ENCODE measurements at places on chromosomes 7 and 10.

DNA sequence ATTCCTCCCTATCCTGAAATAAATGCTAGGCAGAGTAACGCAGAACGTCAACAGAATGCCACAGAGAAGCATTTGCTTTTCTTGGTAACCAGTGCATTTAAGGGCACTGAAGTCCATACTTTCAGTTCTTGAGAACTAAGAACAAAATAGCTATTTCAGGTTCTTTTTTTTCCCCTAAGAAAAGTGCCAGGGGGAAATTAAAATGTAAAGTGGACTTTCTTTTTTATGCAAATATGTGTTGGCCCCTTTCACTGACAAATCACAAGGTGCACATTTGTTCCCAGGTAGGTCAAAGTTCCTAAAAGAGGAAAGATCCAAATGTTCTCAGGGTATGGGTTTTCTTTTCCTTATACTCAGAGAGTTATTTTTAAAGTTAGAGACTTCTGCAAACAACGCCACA is 151.5 kb downstream of the HPSE2 start:
- DNase-seq, result no peak

- no peak for DNase-seq
These were observed 47.4 kb downstream of the ALOX5 start for GRCh38 chr10:45421221-45422097.

DNA sequence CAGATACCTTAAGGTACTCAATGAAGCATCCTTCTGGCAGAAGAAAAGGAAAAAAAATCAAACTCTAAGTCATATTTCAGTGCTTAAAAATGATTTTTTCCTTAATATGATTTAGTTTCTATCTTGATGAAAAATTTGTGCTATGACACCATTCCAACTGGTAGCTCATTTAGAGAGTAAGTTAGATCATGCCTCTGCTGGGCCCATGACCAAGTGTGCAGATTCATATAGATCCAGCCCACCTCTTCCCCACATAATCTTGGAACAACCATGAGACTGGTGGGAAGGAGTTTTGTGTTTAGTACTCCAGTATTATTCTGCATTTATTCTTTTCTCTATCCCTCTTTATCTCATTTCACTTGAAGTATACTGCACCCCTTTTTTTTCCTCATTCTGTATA is 908.3 kb downstream of the KCNMA1 start:
- no peak for DNase-seq

DNA sequence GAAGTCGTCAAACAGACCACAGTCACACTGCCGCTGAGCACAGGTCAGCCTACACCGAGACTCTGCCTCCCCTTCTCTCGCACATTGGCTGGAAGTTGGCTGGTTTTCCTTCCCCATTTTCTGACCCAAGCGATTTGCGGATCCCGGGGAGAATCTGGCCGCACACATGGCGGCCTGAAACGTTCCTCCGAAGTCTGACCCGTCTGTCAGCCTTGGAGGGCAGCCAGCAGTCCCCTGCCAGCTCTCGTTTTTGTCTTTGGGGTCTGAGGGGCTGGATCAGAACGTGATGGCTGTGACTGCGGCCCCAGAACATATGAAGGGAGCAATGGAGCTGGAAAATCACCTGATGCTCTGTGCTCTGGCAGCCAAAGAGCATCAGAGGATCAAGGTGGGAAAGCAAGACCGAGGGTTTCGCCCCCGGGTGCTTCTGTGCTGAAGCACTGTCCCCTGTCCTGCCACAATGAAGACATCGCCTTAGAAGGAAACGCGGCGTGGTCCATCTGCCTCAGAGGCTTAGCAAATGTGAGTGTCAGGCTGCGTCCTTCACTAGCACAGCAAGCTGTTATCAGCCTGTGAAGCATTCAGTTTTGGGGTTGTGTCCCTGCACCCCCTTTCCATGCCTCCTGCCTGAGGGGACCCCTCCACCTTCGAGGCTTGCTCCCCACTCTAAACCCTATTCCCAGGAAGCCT is 119.3 kb upstream of the SHH start:
- no peak for DNase-seq

DNA sequence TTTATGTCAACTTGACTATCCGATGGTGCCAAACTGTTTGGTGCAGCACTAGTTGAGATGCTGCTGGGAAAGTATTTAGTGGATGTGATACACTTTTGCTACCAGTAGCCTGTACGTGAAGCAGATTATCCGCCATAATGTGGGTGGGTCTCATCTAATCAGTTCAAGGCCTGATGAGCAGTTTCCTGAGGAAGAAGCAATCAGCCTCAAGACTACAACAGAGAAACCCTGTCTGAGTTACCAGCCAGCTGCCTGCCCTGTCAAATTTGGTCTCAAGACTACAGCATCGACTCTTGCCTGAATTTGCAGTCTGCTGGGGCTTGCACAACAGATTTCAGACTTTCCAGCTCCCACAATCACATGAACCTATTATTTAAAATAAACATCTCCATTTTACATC is 10.9 kb upstream of the RBP3 start:
- DNase-seq, result no peak

DNA sequence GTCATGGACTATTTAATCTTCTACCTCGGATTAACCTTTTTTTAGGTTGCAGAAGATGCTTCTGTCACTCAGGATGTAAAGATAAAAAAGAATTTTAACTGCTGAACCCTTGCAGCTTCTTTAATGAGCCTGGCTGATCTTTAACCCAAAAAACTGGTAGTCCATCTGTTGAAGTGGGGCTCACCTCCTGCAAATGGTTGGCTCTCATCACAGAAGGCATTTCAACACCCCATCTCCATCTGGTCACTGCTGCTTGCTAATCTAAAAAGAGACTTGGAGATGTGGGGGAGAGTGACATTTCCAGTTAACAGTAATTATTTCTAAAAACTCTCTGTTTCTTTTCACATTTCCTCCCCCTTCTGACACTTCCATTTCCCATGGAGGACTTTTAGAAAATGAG is 208.6 kb downstream of the LHFPL3 start:
- DNase-seq, result no peak

DNA sequence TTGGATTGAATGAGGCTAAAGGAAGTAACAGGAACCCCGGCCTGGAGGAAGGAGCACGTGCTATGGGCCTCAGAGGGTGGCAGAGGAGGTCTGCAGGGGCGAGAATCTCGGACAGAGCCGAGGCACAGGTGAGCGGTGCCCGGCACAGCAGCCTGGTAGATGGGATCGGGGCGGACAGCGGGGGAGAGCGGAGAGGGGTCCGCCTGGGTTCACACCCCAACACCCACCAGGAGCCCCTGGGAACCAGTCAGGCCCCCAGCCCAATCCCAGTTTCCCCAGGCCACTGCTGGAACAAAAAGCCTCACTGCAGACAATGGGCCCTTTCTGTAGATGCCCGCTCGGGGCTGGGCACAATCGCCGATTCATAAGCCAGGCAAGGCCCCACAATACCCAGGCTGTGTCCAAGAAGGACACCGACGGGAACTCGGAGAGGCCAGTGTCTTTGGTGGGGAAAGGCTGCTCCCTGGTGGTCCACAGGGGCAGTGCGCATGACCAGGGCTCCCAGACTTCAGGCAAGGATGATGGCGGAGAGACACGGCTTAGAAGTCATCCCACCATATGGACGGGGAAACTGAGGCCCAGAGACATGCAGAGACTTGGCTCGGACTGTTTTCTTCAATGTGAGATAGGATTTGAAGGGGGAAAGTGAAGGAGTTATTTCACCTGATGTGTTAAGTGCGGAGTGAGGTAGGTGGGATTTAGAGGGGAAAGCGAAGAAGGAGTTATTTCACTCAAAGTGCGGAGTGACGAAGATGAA is 106.9 kb upstream of the GPR26 start:
- peak; percentile 83 for DNase-seq

GRCh38 chr7:104133238-104133637 is 74.6 kb downstream of the ORC5 start:
- no peak for DNase-seq

GRCh38 chr7:8719102-8719501 is 285.7 kb downstream of the NXPH1 start:
- no peak for DNase-seq

DNA sequence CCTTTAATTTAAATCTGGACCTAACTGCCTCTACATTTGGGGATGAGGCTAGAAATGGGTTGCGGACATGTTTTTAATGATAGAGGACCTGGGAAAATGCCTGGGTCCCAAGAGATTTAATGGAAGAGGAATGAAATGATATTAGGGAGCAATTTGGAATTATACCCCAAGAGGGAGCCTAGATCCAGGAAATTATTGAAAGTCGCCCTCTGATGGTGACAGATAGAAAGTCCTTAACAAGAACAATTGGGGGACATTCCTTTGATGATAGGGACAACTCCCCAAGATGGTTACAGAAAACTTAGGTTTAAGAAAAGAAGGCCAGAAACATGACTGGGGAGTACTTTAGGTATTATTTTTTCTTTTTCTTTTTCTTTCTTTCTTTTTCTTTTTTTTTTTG is 9.5 kb upstream of the TSGA13 start:
- no peak for DNase-seq

DNA sequence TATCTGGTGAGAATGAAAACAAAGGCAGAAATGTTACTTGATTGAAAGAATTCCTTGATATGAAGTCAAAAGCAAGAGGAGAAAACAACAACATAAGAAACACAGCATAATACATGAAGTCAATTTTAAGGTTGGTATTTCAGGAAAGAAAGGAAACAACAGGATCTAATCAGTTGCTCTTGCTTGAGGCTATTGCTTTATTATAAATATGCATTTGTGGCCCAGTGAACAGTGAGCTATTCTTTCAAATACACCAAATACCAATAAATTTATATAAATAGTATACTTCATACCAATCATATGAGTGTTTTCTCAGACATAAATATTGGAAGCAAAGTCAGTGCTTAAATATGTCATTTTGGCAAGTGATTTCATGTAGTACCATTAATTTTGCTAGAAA is 806.6 kb downstream of the NXPH1 start:
- no peak for DNase-seq

- no peak for DNase-seq
These were observed 3.3 kb downstream of the IL2RA start for GRCh38 chr10:6058682-6059475.

- no peak for DNase-seq
These were observed 11.1 kb upstream of the SORBS1 start for GRCh38 chr10:95572131-95572820.

DNA sequence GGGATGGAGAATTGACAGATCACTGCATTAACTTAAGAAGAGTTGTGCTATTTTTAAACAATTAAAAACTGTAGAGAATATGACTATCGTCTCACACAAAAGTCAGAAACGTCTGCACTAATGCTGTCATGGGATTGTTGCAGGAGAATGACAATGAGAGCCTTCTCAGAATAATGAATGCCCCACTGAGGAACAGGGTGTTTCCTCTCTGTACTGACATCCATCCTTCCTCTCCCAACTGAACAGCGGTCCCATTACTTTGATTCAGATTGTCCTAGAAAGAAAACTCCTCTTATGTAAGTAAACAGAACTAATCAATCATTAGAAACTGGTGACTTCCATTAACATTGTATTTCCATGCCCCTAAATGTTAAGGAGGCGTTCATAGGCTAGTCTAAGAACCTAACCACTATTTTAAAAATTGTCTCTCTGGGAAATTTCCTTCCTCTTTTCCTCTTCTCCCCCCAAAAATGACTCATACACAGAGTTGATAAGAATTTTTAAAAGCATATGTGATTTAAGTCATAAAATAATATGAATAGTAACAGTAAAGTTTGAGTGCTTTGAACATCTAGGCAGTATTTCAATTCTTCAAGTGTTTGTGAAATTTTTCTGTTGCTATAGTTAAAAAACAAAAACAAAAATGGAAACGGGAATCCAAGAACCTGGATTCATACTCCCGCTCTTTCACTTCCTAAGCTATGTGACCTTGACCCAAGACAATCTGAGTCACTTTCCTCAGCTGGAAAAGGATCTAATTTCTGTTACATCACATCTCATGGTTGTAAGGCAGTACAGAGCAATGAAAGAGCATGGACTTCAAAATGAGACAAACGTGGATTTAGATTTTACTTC is 12.7 kb upstream of the MACC1 start:
- DNase-seq, result no peak

GRCh38 chr10:28219251-28219650 is 83.6 kb downstream of the MPP7 start:
- DNase-seq, result no peak

GRCh38 chr10:49309691-49310411 is 10.9 kb downstream of the C10orf71 start:
- no peak for DNase-seq

GRCh38 chr10:90180886-90181691 is 479.7 kb downstream of the KIF20B start:
- DNase-seq, result no peak

GRCh38 chr7:5419539-5420066 is 4.0 kb downstream of the TNRC18 start:
- peak; percentile 21 for DNase-seq

DNA sequence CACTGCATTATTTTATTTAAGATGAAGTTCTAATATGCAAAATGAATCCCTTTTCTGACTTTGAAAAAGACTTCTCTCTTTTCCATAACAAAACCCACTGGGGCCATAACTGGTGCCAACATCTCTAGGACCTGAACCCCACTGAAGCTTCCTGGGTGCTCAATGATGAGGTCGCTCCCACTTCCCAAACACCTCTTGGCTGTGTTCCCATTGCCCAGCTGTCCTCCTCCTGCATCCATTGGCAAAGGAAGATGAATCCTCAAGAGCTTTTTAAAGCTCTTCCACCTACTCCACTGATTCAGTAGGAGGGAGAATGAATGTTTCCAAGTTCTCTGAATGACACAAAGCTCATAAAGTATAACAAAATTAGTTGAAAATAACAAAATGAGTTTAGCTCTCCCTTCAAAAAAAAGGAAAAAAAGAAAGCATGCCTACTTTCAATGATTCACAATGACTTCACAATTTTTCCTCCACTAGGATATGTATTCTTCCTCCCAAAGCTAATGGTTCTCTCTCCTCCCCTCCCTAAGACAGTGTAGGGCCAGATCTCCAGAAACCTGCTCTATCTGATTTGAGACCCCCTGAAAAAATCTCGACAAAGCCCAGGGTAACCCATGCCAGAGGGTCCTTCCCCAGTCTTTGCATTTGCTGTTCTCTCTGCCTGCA is 64.8 kb downstream of the SORBS1 start:
- DNase-seq, result no peak

- no peak for DNase-seq
These were observed 10.8 kb downstream of the ERLIN1 start for GRCh38 chr10:100174699-100175677.

GRCh38 chr7:18191862-18192625 is 164.4 kb upstream of the PRPS1L1 start:
- DNase-seq, result no peak

- DNase-seq, result no peak
These were observed 165.3 kb downstream of the PAXIP1 start for GRCh38 chr7:154837622-154838021.

GRCh38 chr7:93992421-93993110 is 11.6 kb downstream of the BET1 start:
- no peak for DNase-seq

DNA sequence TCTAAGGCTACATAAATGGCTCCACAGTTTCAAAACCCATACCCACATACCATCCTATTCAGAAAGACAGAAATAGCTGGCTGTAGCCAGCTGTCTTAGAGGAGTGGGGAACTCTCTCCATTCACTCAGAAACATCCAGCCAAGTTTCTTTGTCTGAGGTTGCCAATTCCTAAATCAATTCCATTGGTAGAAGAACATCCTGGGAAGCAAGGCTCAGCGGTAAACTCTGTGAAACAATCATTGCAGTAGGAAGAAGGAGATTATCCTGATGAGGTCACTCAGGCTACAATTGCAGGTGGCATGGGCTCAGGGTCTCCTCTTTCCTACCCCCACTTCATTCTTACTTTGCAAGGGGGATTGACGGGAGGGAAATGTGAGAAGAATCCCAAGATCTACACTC is 154.0 kb downstream of the ETV1 start:
- DNase-seq, result no peak

All from endothelial cell (in vitro differentiated cells).